Esophagus squamous epithelium (tissue), 5 donors: ENCODE measurements at places on chromosomes 16 and 17.

DNA sequence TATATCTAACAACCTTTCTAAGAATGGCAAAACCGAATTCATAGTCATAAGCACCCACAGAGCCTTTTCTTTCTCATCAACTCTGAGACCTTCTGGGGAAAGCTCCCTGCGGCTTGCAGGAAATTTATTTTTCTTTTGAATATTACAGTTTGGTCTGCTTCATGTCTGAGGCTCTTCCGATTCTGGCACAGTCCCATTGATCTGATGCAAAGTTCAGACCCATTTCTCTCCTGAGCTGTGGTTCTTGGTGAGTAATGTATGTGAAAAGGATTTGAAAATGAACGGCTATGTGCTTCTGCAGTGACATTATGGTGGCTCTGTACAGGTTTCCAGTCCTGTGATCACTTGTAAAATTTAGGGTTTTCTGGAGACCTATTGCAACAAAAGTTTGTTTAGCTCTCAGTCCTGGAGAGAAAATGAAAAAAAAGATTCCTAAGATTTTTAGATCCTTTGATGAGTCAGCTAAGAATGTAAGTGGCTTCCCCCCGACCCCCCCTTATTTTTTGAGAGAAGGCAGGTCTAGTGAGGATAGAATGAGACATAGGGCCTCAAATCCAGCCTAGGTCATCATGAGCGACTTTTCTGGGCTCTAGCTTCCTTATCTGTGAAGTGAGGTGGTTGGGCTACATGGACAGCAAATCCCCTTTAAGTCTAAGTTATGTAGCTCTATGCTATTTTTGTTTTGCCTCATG, 4.6 kb downstream of the GAN start:
- no peak for DNase-seq

DNA sequence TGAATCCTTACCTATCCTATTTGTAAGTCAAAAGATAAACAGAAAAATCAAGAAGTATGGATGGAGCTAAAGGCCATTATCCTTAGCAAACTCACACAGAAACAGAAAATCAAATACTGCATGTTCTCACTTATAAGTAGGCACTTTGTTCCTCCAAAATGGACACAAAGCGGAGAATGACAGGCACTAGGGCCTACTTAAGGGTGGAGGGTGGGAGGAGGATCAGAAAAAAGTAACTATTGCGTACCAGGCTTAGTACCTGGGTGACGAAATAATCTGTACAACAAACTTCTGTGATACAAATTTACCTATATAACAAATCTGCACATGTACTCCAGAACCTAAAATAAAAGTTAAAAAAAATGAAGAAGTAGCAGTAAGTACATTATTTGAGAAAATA, 164.3 kb downstream of the PARN start:
- no peak for DNase-seq

DNA sequence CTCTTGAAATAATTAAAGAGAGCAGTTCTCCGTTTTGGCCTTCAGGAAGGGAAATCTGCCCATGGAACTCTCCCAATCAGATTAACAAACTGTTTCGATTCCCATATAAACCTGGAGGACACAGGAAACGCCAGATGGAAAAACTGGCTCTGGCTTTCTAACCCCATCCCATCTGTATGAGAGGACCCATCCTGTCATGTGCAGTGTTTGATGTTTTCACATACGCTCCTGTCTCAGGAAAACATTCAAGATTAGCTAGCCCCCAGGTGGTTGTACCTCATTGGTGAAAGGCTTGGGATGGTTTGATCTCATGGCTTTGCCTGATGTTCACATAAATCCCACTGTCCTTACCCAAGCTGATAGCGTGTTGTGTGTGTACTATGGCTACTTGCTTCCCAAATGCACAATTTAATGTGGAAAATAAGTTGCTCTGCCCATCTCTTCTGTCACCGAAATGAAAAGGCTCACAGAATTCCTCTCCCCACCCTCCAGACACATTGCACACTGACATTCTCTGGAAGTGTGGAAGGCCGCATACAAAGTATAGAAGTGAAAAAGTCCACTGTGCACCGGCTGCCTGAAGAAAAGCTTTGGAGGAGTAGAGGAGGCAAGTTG, 18.2 kb upstream of the ERN1 start:
- no peak for DNase-seq

GRCh38 chr17:15742921-15743320, 10.8 kb downstream of the TBC1D26 start:
- DNase-seq = no peak

DNA sequence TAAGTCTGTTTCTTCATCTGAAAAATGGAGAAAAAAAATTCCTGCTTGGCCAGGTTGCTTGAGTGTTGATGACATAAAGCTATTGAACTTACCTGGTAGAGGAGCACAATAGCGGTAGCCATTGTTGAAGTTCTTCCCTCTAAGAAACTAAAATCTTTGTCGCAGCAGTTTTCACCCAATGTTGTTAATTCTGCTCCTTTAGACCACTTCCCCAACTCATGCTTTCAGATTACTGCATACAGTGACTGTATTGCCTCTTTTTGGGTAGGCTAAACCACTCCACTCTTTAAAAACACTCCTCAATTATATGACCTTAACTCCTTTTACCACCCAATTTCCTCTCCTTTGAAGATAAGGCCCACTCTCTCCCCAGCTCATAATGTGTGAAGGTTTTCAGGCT, 35.7 kb upstream of the CCL2 start:
- no peak for DNase-seq

DNA sequence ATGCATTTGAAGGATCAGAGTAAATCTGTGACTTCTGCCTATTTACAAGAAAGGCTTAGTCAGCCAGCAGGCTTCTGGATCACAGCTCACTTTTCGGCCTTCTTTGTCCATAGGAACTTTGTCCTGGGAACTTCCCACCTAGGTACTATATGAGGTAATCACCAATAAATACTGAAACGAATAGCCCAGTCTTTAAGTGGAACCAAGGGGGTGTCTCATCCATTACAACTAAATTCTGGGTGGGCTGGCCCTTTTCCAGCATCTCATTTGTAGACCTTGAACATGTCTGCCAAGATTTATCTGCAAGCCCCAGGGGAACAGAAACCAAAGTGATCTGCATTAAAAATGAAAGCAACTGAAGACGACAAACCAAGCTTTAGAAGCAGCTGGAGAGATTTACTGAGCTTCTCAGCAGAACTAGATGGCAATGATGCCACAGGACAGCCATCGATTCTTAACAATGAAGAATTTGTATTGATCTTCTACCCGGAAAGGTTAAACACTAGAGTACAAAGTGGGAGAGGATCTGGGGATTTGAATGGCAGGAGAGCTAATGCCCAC, 55.5 kb downstream of the SNX11 start:
- DNase-seq = no peak

DNA sequence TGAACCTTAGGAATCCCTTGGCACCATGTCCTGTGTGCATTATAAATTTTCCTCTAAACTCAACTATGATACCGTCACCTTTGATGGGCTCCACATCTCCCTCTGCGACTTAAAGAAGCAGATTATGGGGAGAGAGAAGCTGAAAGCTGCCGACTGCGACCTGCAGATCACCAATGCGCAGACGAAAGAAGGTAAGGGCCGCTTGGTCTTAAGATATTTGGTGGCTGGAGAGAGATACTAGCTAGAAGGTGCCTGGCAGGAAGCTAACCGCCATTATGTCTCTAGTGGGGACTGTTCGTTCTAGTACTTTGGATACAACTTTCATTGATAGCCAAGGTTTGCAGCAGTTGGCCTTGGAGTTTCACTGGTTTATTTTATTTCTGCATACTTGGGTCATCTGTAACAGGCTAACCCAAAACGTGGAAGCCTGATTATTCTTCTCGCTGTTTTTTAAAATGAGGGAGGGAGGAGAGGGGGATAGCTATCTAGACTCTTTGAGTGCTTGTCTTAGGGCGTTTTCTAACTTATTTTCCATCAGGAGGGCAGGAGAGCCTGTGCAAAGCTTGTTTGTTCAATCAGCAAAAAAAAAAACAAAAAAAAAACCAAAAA, 1.3 kb downstream of the RBBP6 start:
- no peak for DNase-seq

- DNase-seq = no peak
These were observed 229.2 kb downstream of the COPRS start for GRCh38 chr17:31629696-31630470.

GRCh38 chr17:79940459-79941087, 95.1 kb downstream of the TBC1D16 start:
- no peak for DNase-seq

DNA sequence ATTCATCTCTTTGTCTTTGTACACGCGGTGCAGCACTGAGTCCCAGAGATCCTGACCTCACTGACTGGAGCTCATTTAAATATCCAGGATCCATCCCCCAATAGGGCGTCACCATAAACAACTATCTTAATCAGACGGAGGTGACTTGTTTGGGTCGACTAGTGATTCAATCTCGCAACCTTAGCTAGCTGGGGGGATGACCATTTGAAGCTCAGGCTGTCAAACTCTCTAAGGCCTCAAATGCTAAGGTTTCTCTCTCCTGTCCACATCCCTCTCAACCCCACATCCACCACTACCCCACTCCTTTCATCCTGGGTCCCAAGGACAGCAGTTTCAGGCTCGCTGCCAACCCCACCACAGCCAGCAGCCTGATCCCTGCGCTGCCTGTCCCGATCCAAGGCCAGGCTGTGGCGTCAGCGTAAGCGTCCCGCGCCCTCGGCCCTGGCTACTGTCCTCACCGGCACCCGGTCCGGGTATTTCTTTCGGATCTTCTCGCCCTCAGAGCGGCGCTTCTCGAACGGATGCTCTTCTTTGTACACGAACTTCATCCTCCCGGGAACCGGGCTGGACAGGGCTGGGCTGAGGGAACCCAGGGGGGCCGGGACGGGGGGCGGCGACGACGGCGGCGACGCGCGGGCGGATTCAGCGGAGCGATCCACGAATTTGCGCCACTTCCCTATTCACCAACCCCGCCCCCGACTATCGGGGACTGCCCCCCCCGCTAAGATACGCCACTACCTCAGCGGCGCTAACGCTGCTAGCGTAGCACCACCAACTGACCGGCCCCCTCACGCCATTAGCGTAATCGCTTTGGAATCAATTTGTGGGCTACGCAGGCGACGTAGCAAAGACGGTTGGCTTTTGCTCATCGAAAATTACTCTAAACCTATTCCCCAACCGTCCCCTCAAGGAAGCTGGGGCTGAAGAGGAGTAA, at the start of gene GABARAP:
Gene GABARAP, minus strand, starts transcription at position 667 of the 934 bp plus-strand sequence. Its CDS starts 119 bp downstream, at position 548.
- peak; percentile 54 for DNase-seq

- DNase-seq = no peak
These were observed 19.1 kb downstream of the NOD2 start for GRCh38 chr16:50712560-50712898.

GRCh38 chr17:82152114-82152513, 54.1 kb upstream of the FASN start:
- DNase-seq = no peak

DNA sequence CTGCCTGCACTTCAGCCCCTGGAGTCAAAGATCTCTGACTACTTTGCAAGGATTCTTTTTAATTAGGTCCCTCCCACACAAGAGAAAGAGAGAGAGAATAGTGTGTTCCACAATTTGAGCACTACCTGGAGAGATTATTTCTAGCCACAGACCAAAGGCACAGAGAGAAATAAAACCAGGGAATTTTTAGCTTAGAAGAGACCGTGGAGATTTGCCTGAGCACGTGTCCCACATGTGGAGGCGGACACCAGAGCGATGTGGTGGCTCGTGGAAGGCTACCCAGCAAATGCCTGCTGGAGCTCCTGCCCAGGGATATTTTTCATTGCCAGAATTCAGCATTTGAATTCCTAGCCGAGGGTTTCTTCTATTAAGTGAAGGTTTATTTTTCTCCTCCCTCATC, 50.6 kb downstream of the MGAT5B start:
- no peak for DNase-seq

DNA sequence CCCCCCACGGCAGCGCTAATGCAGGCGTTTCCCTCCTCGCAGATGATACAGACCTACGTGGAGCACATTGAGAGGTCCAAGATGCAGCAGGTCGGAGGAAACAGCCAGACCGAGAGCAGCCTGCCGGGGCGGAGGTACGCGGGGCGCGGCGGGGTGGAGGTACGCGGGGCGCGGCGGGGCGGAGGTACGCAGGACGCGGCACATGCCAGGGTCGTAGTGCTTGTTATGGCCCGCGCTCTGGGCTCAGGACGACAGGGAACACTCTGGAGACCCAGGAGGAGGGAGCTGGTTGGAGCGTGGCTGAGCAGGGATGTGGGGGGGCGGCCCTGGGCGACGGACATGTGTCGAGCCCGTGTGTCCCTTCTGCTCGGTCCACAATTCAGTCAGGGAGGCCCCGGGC, 23.4 kb downstream of the MAPK8IP3 start:
- no peak for DNase-seq

DNA sequence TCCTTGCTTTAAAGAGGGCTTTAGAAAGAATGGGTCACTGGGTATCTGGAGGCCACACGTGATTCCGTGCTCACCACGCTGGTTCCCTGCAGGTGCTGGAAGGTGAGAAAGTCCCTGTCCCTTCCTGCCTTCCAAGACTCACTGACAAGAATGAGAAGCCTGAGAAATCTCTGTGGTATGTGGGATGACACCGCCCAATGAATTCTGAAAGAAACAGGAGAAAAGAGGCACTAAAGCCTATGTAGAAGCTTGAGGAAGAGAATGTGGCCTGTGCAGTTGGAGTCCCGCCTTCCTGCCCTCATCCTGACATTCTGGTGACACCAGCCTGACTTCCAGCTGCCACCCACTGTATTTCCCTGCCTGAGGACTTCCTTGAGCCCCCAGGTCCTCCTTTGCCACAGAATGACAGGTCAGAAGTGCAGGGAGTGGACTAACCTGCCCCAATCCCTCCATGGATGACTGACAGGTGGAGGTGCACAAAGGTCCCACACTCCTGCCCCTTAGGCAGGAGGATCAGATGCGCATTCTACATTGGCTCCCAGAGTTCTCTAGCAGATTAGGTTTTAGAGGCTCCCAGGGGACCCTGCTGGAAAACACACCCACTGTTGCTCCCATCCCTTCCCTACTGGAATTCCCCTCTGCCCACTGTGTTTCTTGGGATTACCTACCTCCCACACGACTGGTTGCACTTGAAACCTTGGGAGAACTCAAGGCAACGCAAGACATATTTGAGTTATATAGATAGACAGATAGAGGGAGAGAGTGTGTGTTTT, 38.6 kb upstream of the TENT4B start:
- DNase-seq = no peak

DNA sequence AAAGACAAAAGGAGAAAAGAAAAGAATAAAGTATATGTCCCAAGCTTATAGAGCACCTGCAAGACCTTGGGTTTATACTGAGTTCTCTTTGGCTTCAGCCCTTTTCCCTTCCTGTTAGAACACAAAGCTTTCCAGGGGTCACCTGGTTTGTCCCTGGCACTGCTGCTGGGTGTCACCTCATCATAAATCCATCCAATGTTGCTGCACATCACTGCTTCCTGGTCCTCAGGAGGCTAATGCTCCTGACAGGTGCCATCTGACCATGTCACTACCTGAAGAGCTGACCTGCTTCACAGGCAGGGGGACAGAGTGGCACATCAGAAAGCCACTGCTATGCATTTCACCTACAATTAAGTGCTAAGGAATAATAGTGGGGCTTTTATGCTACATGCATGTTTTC, 164.6 kb upstream of the ELAC2 start:
- no peak for DNase-seq

- DNase-seq = no peak
These were observed 38.9 kb downstream of the PLCG2 start for GRCh38 chr16:81817789-81818567.

- DNase-seq = no peak
These were observed 1.5 kb upstream of the MAF start for GRCh38 chr16:79601931-79602627.

- DNase-seq = no peak
These were observed 201.6 kb upstream of the C17orf78 start for GRCh38 chr17:37174205-37174604.
